Activated CD4-positive, alpha-beta T cell treated with anti-CD3 and anti-CD28 coated beads, Interleukin-2, amount 50 U/mL, for 16 hours (primary cell): ENCODE measurements at places on chromosomes 11 and 22.
A peak's percentile ranks its signal among the peaks of the same experiment; 100 is the strongest.

DNA sequence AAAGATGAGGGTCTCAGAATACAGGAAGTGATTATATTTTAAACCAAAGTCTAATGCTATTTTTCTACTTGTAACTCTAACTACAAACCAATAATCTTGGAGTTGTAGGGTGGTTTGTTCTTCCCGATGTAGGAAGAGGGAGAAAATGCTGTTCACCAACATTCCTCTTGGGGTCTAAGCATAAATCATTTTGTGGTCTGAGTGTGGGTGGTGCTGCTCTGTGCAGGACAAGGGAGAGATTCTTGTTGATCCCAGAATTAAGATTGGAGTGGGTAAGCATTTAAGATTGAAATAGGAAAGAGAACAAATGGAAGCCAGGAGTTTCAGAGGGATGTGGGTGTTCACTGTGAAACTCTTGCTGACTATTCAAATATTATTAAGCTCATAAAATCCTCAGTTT, 38.6 kb upstream of the MMP13 start:
- DNase-seq = no peak

- DNase-seq = no peak
Measured at GRCh38 chr22:24494528-24495364, at the start of gene UPB1. UPB1 (plus strand) TSS chr22:24495332; CDS start chr22:24495404, 72 bp downstream.

GRCh38 chr11:94450048-94450447, 43.6 kb downstream of the MRE11 start:
- DNase-seq = no peak

GRCh38 chr11:363948-364761, 5.1 kb upstream of the B4GALNT4 start:
- DNase-seq = peak; percentile 65

- no peak for DNase-seq
Measured at GRCh38 chr11:118415062-118415738, 13.8 kb downstream of the ATP5MG start.

- DNase-seq = no peak
Measured at GRCh38 chr11:69891421-69892236, 72.4 kb upstream of the FGF3 start.

DNA sequence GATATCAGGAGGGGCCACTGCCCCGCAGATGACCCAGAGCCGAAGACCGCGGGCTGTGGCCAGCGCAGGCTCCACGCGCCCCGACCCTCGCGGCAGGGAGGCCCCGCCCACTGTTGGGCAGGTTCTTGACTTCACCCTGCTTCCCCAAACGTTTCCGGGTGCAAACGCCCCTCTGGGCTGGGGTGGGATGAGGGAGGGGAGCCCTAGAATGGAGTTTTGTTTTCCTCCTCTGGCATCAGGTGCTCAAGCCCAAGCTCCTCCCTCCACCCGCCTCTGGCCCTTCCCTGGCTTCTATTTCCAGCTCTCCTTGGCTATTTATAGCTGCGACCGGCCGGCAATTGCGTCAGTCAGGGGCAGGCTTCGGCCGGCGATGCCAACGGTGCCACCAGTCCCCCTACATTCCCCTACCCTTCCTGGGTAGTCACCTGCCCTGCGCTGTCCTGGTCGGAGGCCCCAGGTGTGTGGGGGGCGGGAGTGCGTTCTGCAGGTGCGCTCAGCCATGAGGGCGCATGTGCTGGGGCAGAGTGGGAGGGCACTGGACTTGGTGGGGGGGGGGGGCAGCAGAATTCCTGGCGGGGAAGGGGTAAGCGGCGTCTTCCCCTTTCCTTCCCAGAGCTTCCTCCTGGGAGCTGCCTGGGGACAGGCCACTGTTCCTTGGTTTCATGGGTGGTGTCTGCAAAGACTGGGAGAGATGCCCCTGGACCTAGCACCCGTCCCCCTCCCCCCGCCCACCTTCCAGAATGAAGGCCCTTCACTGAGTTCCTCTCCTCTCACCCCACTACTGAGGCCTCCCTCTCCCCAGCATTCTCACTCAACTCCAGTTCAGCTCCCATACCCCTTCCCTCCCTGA, 23.6 kb downstream of the DUSP8 start:
- DNase-seq = no peak

DNA sequence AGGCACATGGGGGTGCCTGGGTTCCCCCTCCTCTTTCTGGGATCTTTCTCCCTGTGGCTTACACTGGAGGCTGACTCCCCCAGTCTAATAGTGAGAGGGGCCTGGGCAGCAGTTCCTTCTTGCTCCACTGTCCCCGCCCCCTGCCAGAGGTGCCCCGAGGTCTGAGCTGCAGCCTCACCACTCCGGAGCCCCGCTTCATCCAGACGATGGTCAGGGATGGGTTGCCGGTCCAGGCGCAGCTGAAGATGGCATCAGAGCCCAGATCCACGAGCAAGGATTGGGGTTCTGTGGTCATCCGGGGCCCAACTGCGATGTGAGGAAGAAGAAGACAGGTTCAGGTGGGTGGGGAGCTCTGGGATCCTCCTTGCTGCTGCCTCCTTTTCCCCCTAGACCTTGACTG, 91.1 kb downstream of the ST3GAL4 start:
- no peak for DNase-seq

DNA sequence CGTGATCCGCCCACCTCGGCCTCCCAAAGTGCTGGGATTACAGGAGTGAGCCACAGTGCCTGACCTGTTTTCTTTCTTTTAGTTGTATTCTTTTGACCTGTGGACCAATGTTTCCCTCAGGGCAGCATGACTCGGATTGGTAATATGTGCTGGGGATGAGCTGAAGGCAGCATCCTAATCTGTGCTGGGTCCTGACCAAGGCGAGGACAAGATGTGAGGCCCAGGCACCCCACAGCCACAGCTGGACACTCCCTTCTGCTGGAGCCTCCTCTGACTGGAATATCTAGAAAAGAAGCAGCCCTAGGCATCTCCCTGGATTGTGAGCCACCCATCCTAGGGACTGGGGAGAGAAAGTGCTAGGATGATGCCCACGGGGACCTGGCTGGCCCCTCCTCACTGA, 105.4 kb downstream of the PDE2A start:
- DNase-seq = no peak

- DNase-seq = no peak
Measured at GRCh38 chr22:38196791-38197419, 4.9 kb upstream of the MAFF start.

DNA sequence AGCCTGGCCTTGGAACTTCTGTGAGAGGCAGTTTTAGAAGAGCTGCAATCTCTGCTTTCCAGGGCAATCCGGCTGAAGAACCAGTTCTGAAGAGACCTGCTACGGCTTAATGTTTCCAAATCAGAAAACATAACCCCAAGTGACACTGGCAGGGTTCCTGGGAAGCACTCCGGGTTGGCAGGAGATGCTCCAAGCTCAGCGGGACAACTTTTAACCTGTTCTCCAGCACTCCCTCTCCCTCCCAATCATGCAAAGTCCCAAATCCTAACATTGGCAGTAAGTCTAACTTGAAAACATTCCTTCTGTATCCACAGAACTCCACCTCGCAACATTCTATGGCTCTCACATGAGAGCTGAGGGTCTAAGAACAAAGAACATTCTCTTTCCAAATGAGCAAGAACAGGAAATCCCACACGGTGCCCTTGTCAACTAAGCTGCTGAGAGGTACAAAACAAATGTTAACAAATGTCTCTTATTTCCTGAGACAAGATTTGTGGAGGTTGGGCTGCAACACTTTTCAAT, 48.5 kb upstream of the MN1 start:
- DNase-seq = no peak

DNA sequence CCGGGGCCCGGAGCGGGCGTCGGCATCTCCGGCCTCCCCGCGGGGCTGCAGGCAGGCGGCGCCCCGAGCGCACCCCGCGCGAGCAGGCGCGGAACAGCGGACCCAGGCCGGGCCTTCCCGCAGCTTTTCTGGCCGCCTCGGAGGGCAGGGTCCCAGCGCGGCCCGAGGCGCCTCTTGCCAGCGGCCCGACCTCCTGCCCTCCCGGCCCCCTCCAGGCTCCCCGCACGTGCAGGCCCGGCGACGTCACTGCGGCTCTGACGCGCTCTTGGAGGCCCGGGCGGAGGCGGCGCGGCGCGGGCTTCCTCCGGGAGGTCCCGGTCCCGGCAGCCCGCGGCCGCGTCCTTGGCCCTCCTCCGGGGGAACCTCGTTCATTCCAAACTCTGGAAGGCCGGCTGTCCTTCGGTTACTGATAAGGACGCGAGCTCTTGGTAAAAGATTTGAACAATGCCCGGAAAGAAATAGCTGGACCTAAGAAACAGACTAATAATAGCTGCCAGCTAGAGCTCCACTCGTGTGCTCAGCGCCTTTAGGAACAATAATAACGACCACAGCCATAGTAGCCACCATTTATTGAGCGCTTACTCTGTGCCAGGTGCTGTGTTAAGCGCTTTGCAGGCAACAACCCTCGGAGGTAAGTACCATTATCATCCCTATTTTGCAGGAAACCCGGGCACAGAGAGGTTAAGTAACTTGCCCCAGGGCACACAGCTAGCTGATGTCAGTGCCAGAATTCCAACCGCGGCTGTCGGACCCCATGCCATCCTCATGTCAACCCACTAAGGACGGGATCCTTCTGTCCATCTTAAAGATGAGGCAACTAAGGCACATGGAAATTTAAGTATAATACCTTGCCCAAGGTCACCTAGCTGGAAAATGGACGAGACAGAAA, 39.1 kb upstream of the CREB3L1 start:
- peak; percentile 72 for DNase-seq

DNA sequence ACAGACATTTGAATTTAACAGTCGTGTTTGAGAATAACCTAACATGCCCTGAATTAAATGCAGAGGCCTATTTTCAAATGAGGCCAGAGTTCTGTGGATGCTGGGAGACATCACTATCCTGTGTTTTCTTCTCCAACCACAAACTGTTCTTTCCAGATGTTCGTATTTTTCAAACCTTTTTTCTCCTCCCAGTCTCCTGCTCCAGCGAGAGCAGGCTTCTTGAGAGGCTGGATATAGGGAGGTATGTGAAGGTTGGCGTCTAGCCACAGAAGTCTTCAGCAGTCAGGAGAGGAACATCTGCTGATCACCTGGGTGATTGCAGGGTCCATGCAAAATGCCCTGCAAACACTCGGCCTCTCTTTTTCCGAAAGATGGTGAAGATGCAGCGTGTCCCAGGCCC, 126.3 kb downstream of the C11orf91 start:
- no peak for DNase-seq

- DNase-seq = no peak
Measured at GRCh38 chr11:2436521-2437031, 7.7 kb downstream of the TRPM5 start.

DNA sequence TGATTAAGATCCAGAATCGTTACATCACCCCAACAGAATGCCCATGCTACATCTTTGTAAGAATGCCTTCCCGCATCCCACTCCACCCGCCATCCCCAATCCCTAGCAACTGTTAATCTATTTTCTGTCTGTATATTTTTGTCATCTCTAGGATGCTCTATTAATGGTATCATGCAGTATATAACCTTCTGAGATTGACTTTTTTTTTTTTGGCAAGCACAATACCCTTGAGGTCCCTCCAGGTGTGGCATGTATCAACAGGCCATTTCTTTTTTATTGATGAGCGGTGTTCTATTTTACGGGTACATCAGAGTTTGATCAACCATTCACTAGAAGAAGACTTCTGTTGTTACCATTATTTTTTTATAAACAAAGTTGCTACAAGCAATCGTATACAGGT, 30.2 kb upstream of the SCN3B start:
- DNase-seq = no peak

- DNase-seq = peak; percentile 65
Measured at GRCh38 chr22:40238425-40239344, 61.0 kb downstream of the TNRC6B start.

DNA sequence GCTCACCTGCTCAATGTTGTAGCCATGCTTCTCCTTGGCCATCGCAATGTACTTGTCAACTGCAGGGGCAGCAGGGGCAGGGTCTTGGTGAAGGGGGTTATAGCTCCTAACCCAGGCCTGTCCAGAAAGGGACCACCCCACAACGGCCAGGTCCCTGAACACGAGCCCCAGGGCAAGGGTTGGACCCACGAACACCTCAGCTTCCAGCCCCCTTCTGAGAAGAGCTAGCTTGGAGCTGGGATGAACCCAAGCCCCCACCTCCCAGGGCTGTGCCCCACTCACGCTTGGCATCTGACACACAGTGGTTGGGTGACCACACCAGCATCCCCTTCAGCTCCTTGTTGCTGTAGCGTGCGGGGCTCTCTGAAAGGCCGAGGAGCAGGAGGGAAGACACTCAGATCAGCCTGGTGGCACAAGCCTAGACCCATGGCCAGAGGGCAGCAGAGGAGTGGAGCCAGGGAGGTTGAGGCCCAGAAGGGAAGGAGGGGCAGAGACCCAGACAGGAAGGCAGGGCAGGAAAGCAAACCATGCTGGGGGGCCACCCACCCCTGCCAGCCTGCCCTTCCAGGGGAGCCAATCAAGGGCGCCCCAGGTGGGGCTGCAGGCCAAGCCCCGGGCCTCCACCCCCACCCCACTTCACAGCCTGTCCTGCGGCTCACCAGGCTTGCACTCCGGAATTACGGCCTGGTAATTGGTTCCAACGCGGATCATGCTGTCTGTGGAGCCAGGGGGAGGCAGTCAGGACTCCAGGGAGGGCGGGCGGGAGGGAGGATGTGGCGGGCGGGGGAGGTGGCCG, 1.9 kb downstream of the RCOR2 start:
- DNase-seq = no peak

DNA sequence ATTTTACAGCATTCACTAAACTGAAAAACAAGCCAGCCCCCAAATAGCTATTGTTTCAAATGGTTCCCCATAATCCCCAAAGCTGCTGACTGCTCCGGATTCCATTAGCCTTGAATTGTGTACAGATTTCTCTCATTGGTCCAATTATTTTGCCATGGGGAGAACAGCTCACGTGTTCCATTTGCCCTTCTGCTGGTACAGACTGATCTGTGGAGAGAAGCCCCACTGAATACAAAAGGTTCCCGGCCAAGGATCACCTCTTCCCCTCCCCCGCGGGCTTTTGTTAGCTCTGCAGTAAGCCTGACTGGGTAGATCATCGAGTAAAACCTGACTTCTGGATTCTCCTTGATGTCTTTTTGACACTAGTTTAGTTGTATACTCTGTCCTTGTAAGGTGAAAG, 9.1 kb upstream of the MAPK8IP1 start:
- DNase-seq = no peak

DNA sequence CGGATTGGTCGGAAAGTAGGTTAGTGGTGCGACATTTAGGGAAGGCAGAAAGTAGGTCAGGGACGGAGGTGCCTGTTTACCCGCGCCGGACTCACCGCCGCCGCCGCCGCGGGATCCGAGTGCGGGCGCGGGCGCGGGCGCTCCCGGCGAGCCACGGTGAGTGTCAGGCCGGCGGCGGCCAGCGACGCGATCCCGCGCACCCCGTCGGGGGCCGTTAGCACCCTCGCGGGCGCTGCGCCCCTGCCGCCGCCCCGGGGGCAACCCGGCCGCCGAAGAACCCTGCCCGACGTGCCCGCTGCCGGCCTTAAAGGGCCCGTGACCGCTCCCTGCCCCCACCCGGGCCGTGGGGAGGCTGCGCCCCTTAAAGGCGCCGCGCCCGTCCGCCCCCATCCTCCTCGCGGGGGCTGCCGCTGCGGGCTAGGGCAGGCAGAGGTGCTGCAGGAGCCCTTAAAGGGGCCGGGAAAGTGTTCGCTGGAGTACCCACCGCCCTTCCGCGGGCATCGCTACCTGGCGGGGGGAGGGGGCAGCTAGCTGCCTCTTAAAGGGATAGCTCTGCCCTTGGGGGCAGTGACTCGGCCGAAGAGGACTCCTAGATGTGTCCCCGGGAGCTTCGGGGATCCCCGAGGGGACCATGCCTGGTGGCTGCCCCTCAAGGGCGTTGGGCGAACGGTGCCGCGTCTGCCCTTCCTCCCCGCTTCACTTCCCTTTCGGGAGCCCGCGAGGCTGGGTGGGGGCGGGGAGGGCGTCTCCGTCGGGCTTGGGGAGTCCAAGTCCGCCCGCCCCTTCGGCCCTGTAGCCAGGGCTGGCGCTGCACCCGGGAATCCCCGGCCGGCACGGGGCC, at the start of gene BMAL1:
BMAL1 (plus strand) TSS at position 23 of the 841 bp plus-strand sequence. CDS start 76,519 bp downstream, outside the sequence.
- DNase-seq = peak; percentile 36

GRCh38 chr11:17720796-17721171, 1.4 kb downstream of the MYOD1 start:
- DNase-seq = no peak
